ENCODE measurements at places on chromosomes 3 and 15.

- no peak for DNase-seq
These were observed 48.5 kb upstream of the SKIL start for GRCh38 chr3:170309046-170309445.

DNA sequence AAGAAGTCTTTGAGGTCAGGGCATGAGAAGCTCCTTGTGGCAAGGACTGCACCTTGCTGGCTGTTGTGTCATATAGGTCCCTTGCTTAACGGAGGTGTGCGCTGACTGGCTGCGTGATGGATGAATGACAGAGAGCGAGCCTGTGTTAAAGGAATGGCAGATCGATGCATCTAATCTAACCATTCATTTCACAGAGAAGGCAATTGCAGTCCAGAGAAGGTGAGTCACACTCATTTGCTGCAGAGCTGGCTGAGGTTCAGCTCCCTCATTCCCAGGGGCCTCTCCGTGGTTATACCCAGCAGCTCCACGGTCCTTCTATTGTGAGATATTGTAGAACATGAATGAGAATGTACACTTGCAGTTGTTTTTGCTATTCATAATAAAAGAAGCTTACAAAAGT, 289.3 kb downstream of the EPHB1 start:
- DNase-seq, result peak; percentile 22

- DNase-seq, result no peak
These were observed 95.0 kb downstream of the ANP32A start for GRCh38 chr15:68725736-68726135.

DNA sequence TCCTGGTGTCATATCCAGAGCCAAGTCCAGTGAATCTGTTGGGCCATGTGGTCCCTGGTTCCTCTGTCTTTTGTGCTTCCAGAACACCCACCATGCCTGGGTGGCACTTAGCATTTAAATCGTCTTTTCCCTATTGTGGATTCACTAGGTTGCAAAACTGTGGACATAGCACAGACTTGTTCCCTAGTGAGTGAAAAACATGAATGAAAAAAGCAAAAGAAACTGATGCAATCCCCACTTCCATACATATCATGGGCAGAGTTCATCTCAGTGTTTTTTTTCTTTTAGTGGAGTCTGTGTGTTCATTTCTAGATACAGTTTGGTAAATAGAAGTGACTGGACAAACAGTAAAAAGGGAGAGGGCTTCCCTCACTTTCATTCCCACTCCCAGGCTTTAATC, 170.5 kb downstream of the SLCO3A1 start:
- DNase-seq, result no peak

GRCh38 chr3:13189639-13190377, 116.6 kb upstream of the IQSEC1 start:
- no peak for DNase-seq

- DNase-seq, result peak; percentile 47
These were observed 557 bp downstream of the DENND4A start for GRCh38 chr15:65791335-65792137.

DNA sequence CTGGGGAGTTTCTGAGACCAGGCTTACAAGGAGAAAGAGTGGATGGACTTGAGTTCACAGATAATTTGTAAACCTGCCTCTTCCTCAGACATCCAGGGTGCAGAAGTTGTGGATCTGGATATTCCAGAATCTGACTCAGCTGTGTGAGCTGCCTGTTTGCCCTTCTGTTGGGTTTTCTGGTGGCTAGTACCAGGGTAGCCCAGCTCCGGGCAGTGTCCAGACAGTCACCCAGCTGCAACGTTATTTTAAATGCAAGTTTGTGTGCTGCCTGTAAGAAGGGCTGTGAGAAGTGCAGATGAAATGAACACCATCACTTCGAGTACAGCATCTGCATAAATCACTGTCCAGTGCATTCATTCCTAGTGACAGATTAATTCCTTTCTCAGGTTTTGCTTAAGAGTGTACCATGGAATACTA, 1053.0 kb downstream of the TUSC7 start:
- no peak for DNase-seq

DNA sequence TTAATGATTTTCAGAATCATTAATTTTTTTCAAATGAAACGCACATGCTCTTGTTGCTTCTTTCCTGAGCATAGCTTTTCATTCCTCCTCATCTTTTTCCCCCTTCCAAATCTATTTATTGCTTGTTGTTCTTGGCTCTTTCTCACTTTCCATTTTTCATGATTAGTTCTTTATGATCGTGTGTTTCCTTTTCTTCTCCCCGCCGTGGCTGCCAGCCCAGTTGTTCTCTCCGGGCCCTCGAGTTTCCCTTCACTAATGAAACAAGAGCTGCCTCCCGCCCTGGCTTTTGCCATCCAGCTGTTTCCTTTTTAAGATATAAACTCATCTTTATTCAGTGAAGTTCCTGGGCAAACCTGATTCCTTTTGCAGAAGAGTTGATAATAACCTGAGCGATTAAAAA, 170.2 kb upstream of the NR2F2 start:
- DNase-seq, result no peak

DNA sequence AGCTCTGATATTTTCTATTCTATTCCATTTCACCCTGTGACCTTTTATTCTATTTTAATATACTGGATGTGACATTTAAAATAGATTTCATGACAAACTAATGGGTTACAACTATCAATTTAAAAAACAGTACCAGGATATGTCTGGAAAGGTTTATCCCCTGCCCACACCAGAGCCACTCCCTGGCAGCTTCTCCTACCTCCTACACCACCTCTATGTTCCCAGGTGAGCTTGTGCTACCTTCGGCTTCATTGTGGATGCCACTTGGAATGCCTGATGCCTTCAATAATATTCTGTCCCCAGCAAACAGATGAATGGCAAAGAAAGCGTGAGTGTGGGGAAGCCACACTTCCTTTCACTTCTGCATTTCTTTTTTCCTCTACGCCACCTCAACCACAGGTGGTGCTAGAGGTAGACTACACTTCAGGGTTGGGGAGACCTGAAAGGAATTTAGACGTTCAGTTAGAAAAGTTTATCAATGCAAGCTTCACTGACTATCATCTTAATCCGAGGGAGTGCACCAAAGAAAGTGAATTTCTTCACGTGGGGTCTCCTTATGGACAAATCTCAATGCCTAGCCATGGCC, 213.0 kb downstream of the SSR3 start:
- DNase-seq, result no peak

- no peak for DNase-seq
These were observed 381.4 kb upstream of the TGFBR2 start for GRCh38 chr3:30225021-30225420.

All from T1000 (cell line).